Osteocyte (in vitro differentiated cells): ENCODE measurements at places on chromosomes 13 and 19. TPM values are rescaled to one million over a fixed set of nuclear protein-coding genes. Genes with fewer than 3 reads are reported as not detected.

ZNF616 gene
- 15.0 and 16.5 TPM in 2 replicates for total RNA-seq

BCL2L12 gene
- total RNA-seq, result 23.6 and 29.3 TPM in 2 replicates

DNA sequence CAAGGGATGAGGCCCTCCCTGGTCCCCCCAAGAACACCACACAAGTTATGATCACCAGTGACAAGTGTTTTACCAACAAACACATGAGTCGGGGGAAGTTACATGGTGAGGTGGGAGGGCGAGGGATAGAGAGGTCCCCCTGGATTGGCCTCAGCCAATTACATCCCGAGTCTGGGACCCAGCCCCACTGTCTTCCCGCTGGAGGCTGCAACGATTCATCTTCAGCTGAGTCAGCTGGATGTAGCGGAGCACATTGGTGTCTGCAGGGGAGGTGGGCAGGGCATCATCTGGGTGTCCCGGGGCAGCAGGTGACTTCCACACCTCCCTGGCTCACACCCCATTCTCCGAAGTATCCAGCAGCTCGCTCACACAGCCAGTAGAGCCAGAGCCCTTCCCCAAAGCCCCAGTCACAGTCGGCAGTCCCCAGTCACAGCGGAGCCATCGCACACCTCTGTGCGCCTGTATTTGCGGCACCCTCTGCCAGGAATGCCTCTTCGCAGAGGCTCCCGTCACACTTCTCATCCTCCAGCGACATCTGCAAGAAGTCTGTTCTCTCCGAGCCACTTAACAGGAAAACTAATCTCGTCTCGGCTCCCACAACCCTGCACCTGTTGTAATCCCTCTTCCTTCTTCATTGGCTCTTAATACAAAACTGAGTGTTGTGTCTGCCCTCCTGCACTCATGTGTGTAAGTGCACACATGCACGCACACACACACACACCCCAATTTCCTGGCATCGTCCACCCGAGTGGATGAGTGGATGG, 2.0 kb downstream of the TTC9B start:
- H3K27ac ChIP-seq, result no peak overlapping the region
- no peak for DNase-seq
- peaks cover 18% of the 10 kb centered on the region for H3K27me3 ChIP-seq
- H3K4me1 ChIP-seq, result peaks cover 6% of the 10 kb centered on the region
- no peak overlapping the region for H3K4me3 ChIP-seq

GRCh38 chr19:49744946-49745381, 18.1 kb downstream of the TSKS start:
- H3K36me3 ChIP-seq, result no peaks in the 10 kb centered on the region
- H3K4me1 ChIP-seq, result peaks cover 3% of the 10 kb centered on the region
- H3K27me3 ChIP-seq, result no peaks in the 10 kb centered on the region
- no peak overlapping the region for H3K27ac ChIP-seq
- DNase-seq, result no peak

- no peaks in the 10 kb centered on the region for H3K36me3 ChIP-seq
- H3K27ac ChIP-seq, result no peak overlapping the region
- no peak overlapping the region for H3K4me3 ChIP-seq
- peaks cover 66% of the 10 kb centered on the region for H3K27me3 ChIP-seq
Measured at GRCh38 chr13:21672287-21672680, 1.4 kb downstream of the FGF9 start.

STK24 gene
- 139 and 142 TPM in 2 replicates for total RNA-seq

GRCh38 chr13:78593652-78594455, 9.5 kb downstream of the POU4F1 start:
- peaks cover 11% of the 10 kb centered on the region for H3K4me1 ChIP-seq
- no peak overlapping the region for H3K4me3 ChIP-seq
- peaks cover 92% of the 10 kb centered on the region for H3K27me3 ChIP-seq
- H3K27ac ChIP-seq, result no peak overlapping the region

GRCh38 chr19:1945899-1946298, 4.9 kb downstream of the CSNK1G2 start:
- H3K4me1 ChIP-seq, result peaks cover 21% of the 10 kb centered on the region
- no peaks in the 10 kb centered on the region for H3K36me3 ChIP-seq
- no peak overlapping the region for H3K4me3 ChIP-seq
- H3K27ac ChIP-seq, result peak overlapping the region; percentile 12
- peak; percentile 86 for DNase-seq

GRCh38 chr19:13935765-13936510, 2.3 kb downstream of the PODNL1 start:
- no peak overlapping the region for H3K27ac ChIP-seq
- peaks cover 3% of the 10 kb centered on the region for H3K4me1 ChIP-seq
- H3K4me3 ChIP-seq, result no peak overlapping the region
- DNase-seq, result no peak
- H3K36me3 ChIP-seq, result no peaks in the 10 kb centered on the region

DNA sequence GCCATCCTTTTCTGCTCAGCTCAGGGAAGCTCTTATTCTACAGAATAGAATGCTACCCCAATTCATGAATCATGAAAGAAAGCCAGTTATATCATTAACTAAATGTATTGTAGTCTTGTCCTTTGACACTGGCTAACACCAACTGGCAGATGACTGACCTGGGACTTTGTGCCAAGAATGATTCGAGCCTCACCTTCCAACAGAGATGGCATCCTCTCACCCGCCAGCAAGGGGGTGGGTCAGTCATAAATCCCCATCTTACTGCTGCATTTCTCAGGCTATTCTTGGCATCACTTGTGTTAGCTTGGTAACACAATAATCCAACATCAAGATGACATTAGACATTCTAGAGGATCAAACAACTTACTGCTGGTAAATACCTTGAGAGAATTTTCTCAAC, 1239.8 kb upstream of the MIR17HG start:
- peaks cover 2% of the 10 kb centered on the region for H3K36me3 ChIP-seq
- no peak overlapping the region for H3K27ac ChIP-seq
- no peak overlapping the region for H3K4me3 ChIP-seq
- no peak for DNase-seq
- H3K27me3 ChIP-seq, result no peaks in the 10 kb centered on the region

DNA sequence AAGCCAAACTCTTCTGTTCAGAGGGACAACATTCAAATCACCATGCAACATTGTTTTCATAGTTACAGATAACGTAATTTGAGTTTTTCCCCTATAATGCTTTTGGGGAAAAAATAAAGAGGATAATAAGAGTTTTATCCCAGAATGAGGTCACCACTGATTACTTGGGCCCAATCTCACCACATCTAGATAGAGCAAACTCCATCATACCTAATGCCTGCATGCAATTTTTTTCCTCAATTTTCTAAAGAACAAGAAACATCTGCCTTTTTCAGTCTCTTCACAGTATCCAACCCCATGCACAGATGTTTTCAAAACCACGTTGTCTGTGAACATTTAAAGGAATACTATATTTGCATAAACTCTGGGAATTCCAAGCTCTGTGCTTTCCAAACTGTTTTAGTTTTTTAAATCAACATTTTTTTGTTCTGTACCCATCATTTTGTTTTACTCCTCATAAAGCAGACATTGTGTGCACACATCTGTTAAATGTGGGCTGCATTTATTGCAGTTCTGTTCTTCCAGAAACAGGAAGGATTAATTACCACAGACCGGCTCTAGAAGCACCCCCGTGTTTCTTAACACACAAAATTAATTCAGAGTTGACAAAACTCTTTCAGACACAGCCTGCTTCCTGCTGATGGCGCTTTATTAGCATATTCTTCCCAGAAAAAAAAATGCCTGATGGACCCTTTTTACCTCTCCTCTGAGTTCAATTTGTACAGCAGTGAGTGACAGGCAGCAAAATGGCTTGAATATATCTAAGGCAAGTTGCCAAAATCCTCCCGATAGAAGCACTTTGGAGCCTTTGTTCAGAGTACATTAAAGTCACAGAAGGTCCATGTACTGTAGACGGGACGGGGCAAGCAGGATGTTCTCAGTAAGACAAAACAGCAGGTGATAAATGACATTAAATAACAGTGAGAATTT, 1171.9 kb downstream of the EFNB2 start:
- peak overlapping the region; percentile 26 for H3K4me3 ChIP-seq
- H3K27me3 ChIP-seq, result no peaks in the 10 kb centered on the region
- no peak for DNase-seq
- H3K36me3 ChIP-seq, result no peaks in the 10 kb centered on the region

EXOC3L2 gene
- 8.4 and 11.1 TPM in 2 replicates for total RNA-seq

GRCh38 chr13:72431981-72432682, 295.3 kb downstream of the MZT1 start:
- no peaks in the 10 kb centered on the region for H3K4me1 ChIP-seq
- H3K36me3 ChIP-seq, result no peaks in the 10 kb centered on the region
- peaks cover 7% of the 10 kb centered on the region for H3K27me3 ChIP-seq
- DNase-seq, result no peak
- H3K4me3 ChIP-seq, result no peak overlapping the region
- no peak overlapping the region for H3K27ac ChIP-seq

DNA sequence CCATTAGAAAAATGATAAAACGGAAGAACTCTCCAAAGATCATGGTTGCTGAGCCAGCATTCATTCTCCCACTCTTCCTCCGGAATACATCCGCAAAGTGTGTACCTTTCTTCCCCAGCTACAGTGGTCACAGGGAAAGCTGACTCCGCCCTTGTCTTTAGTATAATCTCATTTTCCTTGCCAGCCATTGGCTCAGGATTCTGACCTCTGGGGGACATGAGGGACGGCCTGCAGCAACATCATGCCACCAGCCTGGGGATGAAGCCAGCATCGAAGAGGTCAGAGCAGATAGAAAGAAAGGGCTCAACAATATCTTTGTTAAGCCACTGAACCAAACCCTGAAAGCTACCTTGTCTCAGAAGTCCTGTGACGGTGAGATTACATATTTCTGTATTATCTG, 46.3 kb upstream of the TPP2 start:
- H3K4me3 ChIP-seq, result no peak overlapping the region
- H3K27me3 ChIP-seq, result peaks cover 56% of the 10 kb centered on the region
- H3K36me3 ChIP-seq, result no peaks in the 10 kb centered on the region
- no peak overlapping the region for H3K27ac ChIP-seq
- H3K4me1 ChIP-seq, result no peaks in the 10 kb centered on the region

ZNF358 gene
- 84.4 and 93.5 TPM in 2 replicates for total RNA-seq

DNA sequence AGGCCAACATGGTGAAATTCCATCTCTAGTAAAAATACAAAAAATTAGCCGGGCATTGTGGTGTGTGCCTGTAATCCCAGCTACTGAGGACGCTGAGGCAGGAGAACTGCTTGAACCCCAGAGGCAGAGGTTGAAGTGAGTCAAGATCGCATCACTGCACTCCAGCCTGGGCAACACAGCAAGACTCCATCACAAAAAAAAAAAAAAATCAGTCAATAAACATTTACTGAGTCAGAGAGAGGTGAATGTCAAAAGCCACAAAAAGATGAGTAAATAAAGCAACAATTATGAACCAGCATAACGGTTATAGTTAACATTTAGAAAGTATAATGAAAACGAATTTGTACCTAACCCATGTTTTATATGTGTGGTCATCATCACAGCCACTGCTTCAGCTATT, 23.1 kb downstream of the PSPC1 start:
- peaks cover 41% of the 10 kb centered on the region for H3K36me3 ChIP-seq
- H3K27ac ChIP-seq, result no peak overlapping the region
- DNase-seq, result no peak
- H3K4me1 ChIP-seq, result peaks cover 2% of the 10 kb centered on the region
- no peaks in the 10 kb centered on the region for H3K27me3 ChIP-seq

- peak overlapping the region; percentile 99 for H3K27ac ChIP-seq
- H3K27me3 ChIP-seq, result no peaks in the 10 kb centered on the region
- peaks cover 33% of the 10 kb centered on the region for H3K4me1 ChIP-seq
Measured at GRCh38 chr19:45450012-45450333, 17.8 kb upstream of the FOSB start.

DNA sequence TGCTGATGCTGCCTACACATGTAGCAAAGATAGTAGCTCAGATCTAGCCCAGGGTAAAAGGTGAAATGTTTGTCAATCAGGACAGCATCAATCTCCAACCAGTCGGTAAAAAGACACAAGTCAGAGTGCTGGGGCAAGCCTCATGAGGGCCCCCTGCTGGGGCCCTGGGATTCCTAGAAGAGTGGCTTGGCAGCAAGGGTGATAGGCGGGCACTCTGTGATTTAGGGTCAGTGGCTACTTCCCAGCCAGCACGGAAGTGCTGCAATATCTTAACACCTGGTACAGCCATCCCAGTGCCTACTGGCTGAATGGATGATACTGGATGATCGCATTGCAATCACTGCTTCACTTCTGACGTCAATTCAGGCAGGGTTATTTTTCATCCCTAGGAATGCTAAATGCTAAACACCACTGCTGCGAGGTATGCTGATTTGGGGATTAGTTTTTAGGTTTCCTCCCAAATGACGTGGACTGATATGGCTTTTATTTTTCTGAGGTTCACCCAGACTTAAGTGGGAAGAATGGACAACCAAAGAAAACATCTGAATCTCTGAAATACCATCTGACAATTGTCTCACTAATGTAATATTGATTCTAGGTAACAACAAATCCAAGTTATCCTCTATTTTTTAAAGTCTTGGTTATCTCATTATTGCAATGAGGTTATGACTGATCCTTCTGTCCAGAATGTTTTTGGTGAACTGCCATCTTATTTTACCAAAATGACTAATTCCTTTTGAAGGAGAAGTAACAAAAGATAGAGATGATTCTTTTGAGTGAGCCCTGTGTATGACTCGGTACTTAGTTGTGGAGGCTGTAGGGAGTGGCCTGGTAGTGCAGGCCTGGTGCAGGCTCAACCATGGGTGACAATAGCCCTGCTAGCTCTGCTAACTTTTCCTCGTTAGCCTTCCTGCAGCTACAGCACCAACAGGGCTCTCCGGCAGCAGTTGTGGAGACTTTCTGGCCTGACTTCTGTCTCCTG, 432.5 kb downstream of the FGF9 start:
- no peak for DNase-seq
- peaks cover 5% of the 10 kb centered on the region for H3K4me1 ChIP-seq
- H3K27me3 ChIP-seq, result no peaks in the 10 kb centered on the region
- H3K36me3 ChIP-seq, result no peaks in the 10 kb centered on the region

ZNF254 gene
- total RNA-seq, result 18.7 and 19.2 TPM in 2 replicates

KMT5C gene
- 12.4 and 18.6 TPM in 2 replicates for total RNA-seq

GRCh38 chr13:33758113-33758512, 59.8 kb upstream of the RFC3 start:
- DNase-seq, result no peak
- peaks cover 6% of the 10 kb centered on the region for H3K4me1 ChIP-seq
- no peak overlapping the region for H3K27ac ChIP-seq
- no peak overlapping the region for H3K4me3 ChIP-seq
- H3K27me3 ChIP-seq, result peaks cover under 1% of the 10 kb centered on the region

GRCh38 chr19:33862981-33863380, 66.3 kb downstream of the KCTD15 start:
- peak; percentile 78 for DNase-seq
- no peaks in the 10 kb centered on the region for H3K36me3 ChIP-seq
- H3K4me3 ChIP-seq, result no peak overlapping the region
- H3K4me1 ChIP-seq, result peaks cover 10% of the 10 kb centered on the region
- H3K27ac ChIP-seq, result no peak overlapping the region
- H3K27me3 ChIP-seq, result peaks cover 2% of the 10 kb centered on the region

FAM174C gene
- 35.3 and 35.8 TPM in 2 replicates for total RNA-seq

CRB3 gene
- total RNA-seq, result not detected in 2 replicates

- no peak for DNase-seq
- peaks cover 32% of the 10 kb centered on the region for H3K4me1 ChIP-seq
- peak overlapping the region; percentile 88 for H3K27ac ChIP-seq
- no peaks in the 10 kb centered on the region for H3K36me3 ChIP-seq
- H3K27me3 ChIP-seq, result no peaks in the 10 kb centered on the region
Measured at GRCh38 chr19:2503521-2504109, 27.7 kb downstream of the GADD45B start.
